ENCODE measurements at places on chromosomes 5 and 9.

DNA sequence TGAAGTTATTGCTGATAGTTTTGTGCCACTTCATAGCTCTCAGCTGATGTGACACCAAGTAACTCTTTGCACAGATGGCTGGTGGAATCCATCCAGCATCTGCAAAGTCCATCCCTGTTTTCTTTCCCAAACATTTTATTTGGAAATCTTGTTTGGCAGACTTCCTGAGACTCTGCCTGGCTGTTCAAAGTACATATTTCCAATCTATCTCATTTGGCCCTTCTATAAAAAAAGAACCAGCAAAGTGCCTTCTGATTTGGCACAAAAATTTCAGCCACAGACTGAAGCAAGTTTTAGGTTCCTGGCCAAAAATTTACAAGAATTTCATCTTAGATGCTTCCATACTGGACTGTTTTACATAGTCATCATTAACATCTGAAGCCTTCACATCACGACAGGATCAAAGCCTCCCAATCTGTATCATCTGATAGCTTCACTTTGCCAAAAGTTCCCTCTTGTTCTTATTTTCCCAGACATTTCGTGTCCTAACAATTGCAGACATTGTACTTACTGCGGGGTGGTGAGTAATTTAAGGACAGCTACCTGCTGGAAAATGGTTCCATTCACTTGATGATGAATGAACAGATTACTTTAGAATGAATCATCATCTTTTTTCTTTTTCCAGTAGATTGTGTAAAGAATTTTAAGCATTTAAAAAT lies 377.3 kb downstream of the KIAA0825 start:
- no peak for DNase-seq

GRCh38 chr9:23747088-23748075 lies 78.7 kb downstream of the ELAVL2 start:
- no peak for DNase-seq

DNA sequence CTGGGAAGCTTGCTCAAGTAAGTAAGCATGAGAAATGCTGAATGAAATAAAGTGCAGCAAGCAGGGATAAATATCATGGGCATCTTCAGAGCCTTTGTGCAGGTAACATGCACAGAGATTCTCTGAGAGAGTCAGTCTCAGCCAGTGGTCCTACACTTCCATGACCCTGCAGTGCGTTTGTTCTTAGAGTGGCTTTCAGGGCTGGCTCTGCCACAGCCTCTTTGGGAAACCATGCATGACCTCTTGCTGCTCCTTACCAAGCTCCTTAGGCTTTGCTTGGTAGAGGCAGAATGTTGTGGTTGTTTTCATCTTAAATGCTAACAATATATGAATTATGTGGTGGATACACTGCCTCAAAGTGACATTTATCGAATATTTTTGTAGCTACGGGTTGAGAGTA lies 5.4 kb downstream of the SYK start:
- no peak for DNase-seq

DNA sequence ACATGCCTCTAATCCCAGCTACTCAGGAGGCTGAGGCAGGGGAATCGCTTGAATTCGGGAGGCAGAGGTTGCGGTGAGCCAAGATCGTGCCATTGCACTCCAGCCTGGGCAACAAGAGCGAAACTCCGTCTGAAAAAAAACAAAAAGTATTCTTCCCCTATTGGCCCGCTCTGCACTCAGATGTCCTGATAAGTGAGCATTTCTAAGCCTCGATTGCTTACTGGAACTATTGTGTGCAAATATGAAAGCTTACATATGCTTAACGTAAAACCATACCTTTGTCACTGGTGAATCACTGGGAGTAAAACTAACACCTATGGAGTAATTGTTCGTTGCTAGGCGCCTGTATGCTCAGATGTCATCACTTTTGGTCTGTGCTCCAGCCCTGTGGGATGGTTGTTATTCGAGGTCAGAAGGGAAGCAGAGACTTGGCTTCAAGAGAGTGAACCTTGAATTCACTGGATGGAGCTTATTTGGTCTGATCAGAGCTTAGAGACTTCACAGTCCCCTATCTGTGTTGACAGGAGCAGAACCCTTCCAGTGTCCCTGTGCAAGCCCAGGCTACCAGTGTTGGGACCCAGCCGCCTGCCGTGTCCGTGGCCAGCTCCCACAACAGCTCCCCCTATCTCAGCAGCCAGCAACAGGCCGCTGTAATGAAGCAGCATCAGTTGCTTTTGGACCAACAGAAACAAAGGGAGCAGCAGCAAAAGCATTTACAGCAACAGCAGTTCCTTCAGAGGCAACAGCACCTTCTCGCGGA lies 25.3 kb upstream of the LTC4S start:
- no peak for DNase-seq

DNA sequence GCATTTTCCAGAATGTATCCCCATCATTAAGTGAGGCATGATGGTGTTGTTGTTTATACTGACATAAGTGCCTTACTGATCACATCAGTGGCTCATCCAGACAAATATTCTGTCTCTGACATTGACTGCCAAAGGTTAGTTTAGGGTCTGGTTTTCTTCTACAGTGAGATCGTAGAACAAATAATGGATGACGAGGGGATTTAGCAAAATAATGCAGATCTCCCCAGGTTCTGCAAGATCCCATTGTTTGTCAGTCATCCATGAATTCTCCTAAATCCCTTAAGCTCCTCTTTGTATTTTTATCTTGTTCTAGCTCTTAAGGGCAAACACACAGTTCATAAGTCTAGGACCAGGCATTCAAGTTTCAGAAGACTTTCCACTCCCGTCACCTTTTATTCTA lies 93.1 kb upstream of the DHFR start:
- no peak for DNase-seq

DNA sequence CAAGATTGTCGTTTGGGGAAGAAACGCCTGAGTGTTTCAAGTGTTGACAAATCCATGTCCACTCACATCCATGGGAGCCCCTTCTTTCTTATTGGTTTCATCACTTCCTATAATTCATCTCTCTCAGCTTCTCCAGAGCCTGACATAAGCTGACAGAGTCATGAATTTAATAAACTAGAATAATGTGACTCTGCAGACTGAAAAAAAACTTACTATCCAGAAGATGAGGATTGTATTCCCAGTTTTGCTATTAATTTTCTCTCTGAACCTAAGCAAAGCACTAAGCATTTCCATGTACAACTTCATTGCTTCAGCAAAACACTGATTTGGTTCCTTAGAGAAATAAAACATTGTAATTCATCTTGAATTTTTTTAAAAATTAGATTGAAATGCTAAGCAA lies 691.8 kb downstream of the MTRR start:
- no peak for DNase-seq

DNA sequence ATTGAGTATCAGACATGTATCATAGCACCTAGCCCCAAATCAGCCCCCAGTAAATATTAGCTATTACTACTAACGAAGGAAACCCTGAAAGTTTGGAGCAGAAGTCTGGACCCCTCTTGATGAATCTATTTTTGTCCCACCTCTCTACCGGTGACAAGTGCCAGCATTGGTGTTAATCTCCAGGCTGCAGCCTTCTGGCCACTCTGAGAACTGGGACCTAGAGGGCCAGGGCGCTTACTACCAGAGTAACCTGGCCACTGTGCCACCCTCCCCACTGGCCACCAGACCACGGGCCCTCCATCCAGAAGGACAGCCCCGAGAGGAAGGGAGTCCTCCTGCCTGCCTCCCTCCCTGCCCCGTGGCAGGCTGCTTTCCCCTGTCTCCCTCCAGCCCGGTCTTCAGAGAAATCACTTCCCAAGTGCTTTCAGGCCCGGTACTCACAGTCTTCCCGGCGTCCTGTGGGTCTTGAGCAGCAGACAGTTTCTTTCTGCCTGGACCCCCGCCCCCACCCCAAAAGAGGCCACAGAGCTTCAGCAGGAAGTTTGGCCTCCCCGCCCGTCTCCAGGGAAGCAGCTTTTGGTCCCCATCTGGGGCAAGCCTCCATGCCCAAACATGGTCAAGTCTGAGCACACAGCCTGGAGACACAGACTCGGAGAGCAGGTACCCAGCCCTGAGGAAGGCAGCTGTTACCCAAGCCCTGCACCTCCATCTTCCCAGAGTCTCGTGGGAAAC lies at the start of gene KCNMB1:
Gene KCNMB1, minus strand, starts transcription at position 550 of the 732 bp plus-strand sequence. CDS start 3,920 bp downstream, outside the sequence.
- no peak for DNase-seq

DNA sequence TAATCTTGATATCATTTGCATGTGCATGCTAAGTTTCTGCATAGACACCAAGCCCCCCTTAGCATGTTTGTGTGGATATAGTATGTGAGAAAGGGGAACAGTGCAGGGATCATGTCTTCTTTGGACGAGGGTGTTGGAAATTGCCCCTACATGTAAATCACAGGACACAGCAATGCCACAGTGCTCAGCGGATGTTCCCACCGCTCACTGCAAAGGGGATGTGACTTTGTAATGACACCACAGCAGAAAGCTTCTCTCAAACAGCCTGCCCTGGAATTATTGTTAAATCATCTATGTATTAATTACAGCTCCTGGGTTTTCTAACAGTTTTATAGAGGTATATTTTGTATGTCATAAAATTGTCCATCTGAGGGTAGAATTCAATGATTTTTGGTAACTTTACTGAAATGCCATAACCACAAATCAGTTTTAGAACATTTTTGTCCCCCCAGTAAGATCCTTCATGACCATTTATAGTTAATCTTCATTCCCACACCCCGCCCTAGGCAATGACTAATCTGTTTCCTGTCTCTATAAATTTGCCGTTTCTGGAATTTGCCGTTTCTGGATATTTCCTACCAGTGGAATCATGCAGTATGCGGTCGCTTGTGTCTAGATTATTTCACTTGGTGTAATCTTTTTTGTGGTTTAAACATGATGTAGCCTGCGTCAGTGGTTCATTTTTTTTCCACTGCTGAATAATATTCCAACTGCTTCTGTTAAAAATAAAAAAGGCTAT lies 648.5 kb upstream of the WWC1 start:
- no peak for DNase-seq

DNA sequence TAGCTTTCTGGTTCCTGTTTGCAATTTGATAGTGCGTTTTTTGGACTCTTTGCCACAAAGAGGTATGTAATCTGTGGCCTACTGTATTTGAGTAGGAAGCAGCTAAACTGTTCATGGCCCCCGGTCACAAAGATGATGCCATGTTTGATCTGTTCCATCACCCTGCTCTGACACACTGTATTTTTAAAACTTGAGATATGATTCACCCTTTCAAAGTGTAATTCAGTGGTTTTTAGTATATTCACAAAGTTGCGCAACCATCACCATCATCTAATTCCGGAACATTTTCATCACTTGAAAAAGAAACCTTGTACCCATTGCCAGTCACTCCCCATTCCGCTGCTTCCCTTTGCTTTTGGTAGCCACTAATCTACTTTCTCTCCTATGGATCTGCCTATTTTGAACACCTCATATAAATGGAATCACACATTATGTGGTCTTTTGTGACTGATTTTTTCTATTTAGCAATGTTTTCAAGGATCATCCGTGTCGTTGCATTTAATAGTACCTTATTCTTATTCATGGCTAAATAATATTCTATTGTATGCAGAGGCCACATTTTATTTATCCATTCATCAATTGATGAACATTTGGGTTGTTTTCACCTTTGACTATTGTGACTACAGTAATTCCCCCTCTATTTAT lies 141.6 kb downstream of the NR3C1 start:
- no peak for DNase-seq

- DNase-seq = no peak
Observed at GRCh38 chr5:10699281-10699874, 61.7 kb downstream of the DAP start.

DNA sequence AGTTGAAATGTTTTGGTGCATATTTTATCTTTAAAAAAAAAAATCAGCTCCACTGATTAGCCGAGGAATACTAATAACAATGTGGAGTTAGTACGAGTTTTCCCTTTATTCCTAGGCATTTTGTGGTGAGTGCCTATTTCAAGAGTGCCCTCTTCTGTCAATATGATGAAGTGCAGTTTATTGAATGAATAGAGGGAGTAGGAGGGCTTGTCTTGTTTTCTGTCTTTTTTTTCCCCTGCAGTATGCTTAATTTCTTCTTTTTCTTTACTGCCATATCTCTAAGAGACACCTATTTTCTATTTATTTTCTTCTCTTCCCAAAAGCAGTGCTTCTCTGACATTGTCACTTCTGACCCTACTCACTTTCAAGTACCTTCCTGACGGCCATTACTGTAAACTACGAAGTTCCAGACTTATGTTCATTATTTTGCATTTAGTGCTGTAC lies 169.6 kb upstream of the PITX1 start:
- peak; percentile 5 for DNase-seq

GRCh38 chr5:15598294-15598902 lies 98.4 kb downstream of the FBXL7 start:
- DNase-seq = no peak

DNA sequence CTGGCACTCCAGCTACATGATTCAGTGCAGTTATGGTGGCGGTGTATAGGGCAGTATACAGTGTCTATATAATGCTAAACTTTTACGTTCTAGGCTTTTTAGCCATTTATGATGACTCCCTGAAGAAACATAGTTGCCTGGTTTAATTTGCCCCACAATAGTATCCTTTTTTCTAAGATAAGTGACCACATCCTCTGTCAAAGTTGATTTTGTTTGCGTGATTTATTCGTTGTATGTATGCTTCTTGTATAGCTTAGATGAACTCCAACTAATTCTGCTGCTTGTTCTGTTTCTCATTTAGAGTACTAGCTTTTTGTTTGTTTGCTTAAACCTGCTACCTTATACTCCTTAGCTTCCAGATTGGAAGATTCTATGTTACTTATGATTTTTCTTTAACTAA lies 83.6 kb downstream of the ERMP1 start:
- no peak for DNase-seq

DNA sequence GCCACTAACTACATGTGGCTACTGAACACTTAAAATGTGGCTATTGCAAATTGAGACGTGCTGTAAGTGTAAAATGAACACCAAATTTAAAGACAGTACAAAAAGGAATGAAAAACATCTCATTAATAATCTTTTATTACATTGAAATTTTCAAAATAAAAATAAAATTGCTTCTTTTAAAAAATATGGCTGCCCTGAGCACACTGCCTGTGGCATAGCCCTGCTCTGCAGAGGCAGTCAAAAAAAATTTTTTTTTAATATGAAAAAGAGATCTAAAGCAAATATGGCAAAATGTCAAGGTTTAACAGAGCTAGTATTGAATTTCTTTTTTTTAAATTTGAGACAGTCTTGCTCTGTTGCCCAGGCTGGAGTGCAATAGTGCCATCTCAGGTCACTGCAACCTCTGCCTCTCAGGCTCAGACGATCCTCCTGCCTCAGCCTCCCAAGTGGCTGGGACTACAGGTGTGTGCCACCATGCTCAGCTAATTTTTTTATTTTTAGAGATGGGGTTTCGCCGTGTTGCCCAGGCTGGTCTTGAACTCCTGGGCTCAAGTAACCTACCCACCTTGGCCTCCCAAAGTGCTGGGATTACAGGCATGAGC lies 25.6 kb downstream of the CARNMT1 start:
- DNase-seq = no peak

Data from T-helper 1 cell (primary cell).